ENCODE measurements at places on chromosomes 2 and 18. TPM values are rescaled to one million over a fixed set of nuclear protein-coding genes. Genes with fewer than 3 reads are reported as not detected.

Gene TFCP2L1
- total RNA-seq, result 0.16 TPM

Gene CELF4
- total RNA-seq, result not detected

Gene RUFY4
- total RNA-seq, result not detected

Gene RAB6D
- not detected for total RNA-seq

Gene PARD3B
- total RNA-seq, result 1.4 TPM

Gene BOLL
- total RNA-seq, result 0.08 TPM

Gene DHRS9
- 0.65 TPM for total RNA-seq

Gene NPAS2
- 10.9 TPM for total RNA-seq

Gene CDH19
- 0.13 TPM for total RNA-seq

Gene CROCC2
- not detected for total RNA-seq

Gene MYO3B
- not detected for total RNA-seq

Gene LRP1B
- 1.2 TPM for total RNA-seq

Gene CDKL4
- 0.32 TPM for total RNA-seq

Gene TTC21B
- total RNA-seq, result 25.1 TPM

Gene TRABD2A
- total RNA-seq, result 5.3 TPM

Gene ZSCAN30
- total RNA-seq, result 21.6 TPM

Gene GRB14
- total RNA-seq, result not detected

Gene PRKAG3
- total RNA-seq, result 0.40 TPM

Gene CCDC178
- 1.7 TPM for total RNA-seq

Gene UGT1A8
- total RNA-seq, result not detected

Gene INHBB
- 0.32 TPM for total RNA-seq

Gene SULT1C4
- 2.1 TPM for total RNA-seq

Gene VPS4B
- total RNA-seq, result 25.7 TPM

Gene CFC1
- not detected for total RNA-seq

Gene SIX3
- not detected for total RNA-seq

Gene IL1B
- total RNA-seq, result 69.0 TPM
